ENCODE measurements at places on chromosomes 6 and 20.

- DNase-seq, result no peak
These were observed 1233.0 kb upstream of the EYS start for GRCh38 chr6:66940003-66940402.

DNA sequence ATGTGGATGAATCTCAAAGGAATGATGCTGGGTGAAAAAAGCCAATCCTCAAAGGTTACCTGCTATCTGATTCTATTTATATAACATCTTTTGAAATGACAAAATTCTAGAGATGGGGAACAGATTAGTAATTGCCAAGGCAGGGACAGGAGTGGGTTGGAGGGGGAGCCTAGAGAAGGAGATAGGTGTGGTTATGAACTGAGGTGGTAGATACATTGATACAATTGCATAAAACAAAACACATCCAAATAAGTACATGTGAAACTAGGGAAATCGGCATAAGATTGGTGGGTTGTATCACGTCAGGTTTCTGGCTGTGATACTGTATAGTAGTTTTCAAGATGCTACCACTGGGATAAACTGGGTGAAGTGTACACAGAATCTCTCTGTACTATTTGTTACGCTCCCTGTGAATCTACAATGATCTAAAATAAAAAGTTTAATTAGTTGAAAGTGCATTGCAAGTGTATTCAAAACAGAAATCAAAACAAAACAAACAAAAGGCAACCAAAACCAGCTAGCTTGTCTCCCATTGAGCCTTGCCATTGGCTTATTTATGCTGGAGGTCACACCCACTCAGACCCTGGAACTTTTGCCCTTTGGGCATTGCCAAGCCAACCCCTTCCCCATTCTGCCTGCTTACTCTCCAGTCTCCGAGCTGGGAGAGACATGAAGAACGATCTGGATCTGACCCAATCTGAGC lies 27.8 kb downstream of the PPP1R16B start:
- no peak for DNase-seq

GRCh38 chr6:37103169-37104039 lies 66.5 kb upstream of the PIM1 start:
- DNase-seq, result no peak

GRCh38 chr6:154139892-154140291 lies 100.9 kb downstream of the OPRM1 start:
- DNase-seq, result no peak

DNA sequence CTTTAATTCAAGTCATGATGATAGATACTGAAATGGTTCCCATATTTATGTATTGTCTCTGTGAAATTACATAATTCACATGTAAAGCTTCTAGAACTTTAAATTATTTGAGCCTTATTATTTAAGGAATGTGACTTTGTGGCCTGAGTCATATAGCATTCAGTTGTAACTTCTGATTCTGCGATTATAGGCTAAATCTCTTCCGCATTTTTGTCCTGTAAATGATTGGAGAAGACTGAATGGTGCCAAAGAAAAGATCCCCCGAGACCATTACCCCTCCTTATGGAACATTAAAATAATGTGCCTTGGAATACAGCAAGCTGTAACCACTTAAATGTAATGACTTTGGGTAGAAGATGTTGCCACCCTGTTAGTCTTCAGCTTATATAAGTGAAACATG lies 63.3 kb upstream of the MAP7 start:
- no peak for DNase-seq

DNA sequence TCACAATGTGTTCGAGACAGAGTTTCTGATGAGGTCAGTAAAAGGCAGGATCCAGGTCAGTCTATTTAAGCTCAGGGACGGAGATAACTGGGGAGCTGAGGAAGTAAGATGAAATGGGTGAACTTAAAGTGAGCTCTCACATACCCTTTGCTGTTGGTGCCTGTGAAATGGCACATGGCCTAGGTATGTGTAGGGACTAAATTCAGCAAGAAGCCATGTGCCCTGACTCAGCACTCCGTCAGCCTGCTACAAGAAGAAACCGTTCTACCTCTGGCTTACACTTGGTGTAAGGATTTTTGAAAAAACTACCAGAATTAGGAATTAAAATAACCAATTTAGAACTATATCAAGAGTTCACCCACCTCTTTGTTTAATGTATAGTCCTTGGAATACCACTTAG lies 41.1 kb upstream of the TRDN start:
- DNase-seq, result no peak

- no peak for DNase-seq
These were observed 126.9 kb upstream of the UFL1 start for GRCh38 chr6:96394727-96395126.

DNA sequence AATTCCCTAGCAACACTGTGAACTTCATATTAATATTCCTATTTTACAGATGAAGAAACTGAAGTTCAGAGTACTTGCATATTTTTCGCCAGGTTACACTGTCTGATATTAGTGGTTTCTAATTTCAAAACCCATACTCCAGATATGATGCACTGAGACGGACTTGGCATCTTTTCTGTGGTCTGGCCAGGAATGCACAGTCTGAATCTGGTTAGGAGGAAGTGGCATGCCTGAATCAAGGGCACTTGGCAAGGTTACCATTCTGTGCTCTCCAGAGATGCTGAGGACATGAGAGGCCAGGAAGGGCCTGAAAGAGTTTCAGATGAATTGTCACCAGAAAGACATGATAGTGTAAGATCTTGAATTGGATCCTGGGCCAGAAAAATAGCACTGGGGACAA lies 150.1 kb downstream of the HAO1 start:
- no peak for DNase-seq

DNA sequence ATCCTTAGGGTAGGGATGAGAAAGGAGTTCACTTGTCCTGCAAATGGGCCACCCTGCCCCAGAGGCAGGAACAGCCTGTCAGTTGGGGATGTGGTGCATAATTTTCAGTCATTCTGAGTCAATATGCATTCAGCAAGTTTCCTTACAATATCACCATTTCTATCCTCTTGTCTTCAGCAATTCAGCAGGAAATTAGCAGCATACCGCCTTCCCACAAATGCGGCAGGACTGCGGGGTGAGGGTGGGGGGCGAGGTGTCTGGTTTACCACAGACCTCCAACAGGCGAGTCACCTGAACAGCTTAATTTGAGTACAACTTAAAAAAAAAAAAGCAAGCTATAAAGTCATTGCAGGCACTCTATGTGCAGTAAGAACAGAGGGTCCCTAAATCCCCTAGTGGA lies 126.8 kb downstream of the MAP3K7 start:
- no peak for DNase-seq

DNA sequence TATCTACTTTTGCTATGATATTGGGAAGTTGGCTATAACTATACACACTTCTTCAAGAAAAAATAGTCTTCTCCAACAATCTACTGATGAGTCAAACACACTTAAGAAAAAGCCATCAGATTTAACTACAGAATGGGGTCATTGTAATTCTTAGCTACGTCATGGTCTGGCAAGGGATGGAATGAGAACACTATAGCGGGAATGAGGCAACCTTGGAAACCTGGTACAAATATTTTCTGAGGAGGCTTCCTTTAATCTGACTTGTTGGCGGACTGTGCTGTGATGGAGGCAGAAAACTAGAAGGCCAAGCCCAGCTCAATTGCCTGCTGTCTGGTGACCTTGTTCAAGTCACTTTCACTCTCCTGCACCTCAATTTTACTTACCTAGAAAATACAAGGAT lies 586.8 kb upstream of the JAG1 start:
- DNase-seq, result no peak

GRCh38 chr20:13756551-13756950 lies 28.2 kb downstream of the ESF1 start:
- DNase-seq, result no peak

DNA sequence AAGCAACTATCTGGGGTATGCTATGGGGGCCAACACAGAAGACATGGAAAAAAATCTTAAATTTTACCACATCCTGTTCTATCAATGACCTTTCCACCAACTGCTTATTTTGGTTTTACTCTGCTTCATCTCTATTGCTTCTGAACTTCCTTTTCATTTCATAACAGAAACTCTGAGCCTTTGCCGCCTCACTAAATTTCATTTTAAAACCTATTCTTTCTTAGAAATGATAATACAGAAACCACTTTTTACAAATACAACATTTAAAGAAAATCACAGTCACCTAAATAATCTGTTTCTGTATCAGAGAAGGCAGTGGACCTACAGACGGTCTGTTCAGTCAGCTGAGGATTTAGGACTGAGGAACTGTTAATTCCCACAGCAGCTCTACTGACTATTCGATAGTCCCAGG lies 117.5 kb downstream of the KCNQ5 start:
- peak; percentile 39 for DNase-seq

DNA sequence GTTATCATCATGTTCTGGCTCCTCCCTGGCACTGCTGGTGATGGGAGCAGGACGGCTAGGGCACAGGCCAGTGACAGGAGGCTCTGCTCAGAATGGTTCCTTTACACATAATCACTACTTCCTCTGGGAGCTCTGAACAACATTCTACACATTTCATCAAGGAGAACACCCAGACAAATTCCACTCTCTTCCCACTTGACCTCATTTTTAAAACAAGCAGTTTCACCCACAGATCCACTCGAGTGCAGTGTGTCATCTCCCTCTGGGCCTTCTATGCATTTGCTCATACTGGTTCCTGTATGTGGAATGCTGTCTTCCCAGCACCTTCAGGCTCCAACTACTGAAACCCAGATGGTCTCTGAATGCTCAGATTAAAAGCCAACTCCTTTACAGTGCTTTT lies 84.8 kb downstream of the ELOVL5 start:
- DNase-seq, result no peak

- no peak for DNase-seq
These were observed 19.7 kb upstream of the MRPS18A start for GRCh38 chr6:43707269-43707668.

DNA sequence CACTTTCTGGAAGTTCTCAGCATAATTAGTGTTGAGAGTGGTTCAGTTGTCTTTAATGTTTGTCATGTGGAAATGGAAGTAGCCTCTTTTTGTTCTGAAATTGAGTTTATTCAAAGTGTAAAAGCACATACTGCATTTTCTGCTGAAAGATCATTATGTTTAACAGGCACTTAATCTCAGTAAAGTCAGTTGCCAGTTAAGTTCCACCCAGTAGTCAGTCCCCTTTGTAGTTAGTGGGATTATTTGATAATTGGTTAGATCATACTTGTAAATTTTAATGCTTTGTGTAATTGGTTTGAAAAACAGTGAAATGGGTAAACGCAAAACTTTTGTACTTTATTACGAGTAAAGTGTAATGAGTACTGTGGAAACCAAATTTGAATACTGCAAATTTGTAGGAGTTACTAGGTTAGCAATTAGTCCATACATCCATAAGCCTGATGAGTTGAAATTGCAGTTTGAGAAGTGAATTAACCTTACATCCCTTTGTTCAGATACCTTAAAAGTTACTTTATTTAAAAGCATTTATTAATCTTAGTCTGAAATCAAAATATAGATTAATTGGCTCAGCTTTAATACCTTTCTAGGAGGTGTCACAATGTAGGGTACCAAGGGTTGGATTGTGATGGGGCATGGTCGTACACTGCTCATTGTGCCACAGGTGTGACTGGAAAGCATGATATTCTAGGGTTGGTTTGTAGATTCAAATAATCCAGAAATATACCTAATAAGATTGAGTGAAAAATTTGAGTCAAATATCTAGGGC lies 4.4 kb downstream of the SRSF6 start:
- DNase-seq, result no peak

GRCh38 chr20:57842720-57843119 lies 132.9 kb upstream of the PMEPA1 start:
- no peak for DNase-seq

DNA sequence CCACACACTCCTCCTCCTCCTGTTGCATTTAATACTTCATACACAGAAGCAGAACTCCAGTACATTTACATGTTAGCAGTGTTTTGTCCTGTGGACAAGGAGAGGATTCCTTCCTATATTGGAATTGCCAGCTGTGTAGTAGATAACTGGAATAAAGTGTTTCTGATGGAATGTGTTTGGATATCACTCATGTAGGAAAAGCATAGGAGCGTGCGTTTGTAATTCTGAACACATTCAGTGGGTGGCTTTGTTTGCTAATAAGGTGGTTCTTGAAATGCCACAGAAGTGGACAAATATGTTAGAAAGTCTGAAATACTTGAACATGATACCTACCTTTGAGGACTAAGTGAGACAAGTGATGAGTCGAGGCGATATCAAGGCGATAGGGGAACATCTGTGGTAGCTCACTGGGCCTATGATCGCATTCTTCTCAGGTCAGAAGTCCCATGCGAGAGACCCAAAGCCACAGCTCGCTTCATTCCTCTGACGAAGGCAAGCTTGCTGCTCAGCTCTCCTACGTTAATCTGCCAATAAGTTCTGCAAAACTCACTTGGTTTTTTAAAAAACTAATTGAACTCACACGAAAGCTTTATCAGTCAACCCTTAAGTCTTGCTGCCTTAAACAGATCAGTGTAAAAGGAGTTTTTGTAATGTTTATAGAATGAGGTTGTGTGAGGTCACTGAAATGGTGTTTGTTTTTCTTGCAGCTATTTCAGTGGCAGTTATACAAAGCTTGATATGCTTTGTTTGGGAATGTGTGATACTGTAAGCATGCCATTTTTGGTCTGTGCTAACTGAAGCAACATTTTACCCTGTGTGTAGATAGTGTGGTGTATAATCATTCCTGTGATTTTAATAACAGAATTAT lies 159.9 kb downstream of the SOX4 start:
- DNase-seq, result no peak

GRCh38 chr20:36086767-36087166 lies 67.8 kb upstream of the EPB41L1 start:
- DNase-seq, result no peak

DNA sequence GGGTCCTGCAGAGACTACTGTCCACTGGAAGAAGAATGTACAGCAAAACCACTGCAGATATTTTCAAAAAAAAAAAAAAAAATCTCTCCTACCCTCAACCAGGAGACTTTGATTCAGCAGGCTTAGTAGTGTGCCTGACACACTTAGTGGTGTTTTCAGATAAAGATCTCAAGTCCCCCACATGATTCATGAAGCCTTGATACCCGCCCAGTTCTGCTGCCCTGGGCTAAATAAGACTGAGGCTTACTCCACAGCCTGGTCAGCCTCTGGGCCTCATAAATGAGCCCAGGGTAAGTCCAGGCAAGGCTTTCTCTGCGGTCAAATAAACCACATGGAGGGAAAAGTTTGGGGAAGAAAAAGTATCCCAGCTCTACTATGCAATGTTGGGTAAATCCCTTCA lies 222.1 kb upstream of the ARID1B start:
- DNase-seq, result no peak

- DNase-seq, result no peak
These were observed 469.0 kb downstream of the CDC5L start for GRCh38 chr6:44856479-44856878.

DNA sequence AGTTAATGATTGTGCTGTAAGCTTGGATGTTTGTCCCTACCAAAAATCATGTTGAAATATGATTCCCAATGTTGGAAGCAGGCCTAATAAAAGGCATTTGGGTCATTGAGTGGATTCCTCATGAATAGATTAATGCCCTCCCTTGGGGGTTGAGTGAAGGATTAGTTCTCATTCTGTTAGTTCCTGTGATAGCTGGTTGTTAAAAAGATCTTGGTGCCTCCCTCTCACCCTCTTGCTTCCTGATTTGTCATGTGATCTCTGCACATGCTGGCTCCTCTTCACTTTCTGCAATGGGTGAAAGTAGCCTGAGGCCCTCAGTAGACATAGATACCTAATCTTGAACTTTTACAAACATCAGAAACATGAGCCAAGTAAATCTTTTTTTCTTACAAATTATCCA lies 115.6 kb upstream of the HCRTR2 start:
- DNase-seq, result no peak

- no peak for DNase-seq
These were observed 46.9 kb upstream of the CD93 start for GRCh38 chr20:23132930-23133559.

- no peak for DNase-seq
These were observed 280.3 kb downstream of the CDC5L start for GRCh38 chr6:44667668-44668390.

Data from GM12864 (cell line).